ENCODE measurements at places on chromosomes 1 and 21. TPM values are rescaled to one million over a fixed set of nuclear protein-coding genes. Genes with fewer than 3 reads are reported as not detected.
A peak's percentile ranks its signal among the peaks of the same experiment; 100 is the strongest.

DNA sequence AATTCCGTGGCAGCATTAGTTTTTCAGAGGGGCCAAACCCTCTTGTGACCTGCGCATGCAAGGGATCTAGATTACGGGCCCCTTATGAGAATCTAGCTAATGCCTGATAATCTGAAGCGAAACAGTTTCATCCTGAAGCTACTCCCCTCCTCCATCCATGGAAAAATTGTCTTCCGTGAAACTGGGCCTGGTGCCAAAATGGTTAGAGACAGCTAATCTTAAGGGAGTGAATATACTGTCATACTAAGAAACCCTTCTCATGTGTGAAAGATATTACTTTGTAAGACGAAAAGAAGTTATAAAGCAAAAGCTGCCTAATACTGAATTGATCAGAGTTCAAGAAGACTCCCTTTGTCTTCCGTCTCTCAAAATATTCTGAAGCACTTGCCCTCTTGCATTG lies 166.3 kb downstream of the DUSP10 start:
- no peaks in the 10 kb centered on the region for H3K36me3 ChIP-seq
- DNase-seq = no peak
- H3K4me1 ChIP-seq = no peaks in the 10 kb centered on the region
- no peaks in the 10 kb centered on the region for H3K27me3 ChIP-seq
- H3K27ac ChIP-seq = no peak overlapping the region

DNA sequence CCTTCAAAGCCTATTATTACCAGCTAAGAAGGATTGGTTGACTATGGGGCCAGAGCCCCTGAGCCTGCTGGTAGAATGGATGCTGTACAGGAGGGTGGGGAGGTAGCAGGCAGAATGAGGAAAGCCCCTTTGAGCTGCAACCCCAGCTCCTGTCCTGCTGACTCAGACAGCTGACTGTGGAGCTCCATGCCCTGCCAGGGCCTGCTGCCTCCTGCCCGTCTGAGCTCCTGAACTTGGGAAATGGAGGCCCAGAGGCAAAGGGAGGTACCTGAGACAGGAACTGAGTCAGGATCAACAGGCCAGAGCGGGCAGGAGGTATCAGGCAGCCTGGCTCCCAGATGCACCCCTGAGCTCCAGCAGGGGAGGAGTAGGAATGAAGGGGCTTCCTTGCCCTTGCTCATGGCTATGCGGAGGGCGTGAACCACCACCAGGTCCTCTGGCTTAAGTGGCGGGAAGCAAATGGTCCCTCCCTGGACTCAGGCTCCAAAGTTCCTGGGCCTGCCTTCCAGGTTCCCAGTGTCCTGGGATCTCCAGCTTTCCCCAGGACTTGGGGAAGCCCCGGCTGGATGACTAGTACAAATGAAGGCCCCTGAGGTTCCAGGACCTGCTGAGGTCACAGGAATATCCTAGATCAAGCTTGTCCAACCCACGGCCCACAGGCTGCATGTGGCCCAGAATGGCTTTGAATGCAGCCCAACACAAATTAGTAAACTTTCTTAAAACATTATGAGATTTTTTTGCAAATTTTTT lies 3.9 kb upstream of the SFN start:
- no peak overlapping the region for H3K27ac ChIP-seq
- peaks cover 9% of the 10 kb centered on the region for H3K4me1 ChIP-seq
- no peaks in the 10 kb centered on the region for H3K27me3 ChIP-seq

DNA sequence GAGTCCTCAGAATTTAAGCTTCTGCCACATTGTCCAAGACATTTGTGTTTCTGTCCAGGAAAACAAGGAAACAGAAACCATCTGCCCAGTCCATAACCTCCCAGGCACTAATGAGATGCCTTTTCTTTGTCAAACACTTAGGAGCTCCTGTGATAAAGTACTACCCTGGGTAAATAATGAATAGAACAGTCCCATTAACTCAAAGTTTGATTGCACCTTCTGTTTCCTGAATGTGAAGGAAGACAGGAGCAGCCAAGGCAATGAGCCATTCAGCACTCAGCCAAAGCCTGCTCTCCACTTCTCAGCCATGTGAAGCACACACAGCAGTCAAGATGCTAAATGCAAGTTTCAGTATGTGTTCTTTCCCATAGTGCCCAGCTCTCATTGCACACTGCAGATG lies 199.8 kb downstream of the SEC16B start:
- H3K27ac ChIP-seq = no peak overlapping the region
- DNase-seq = no peak
- no peaks in the 10 kb centered on the region for H3K4me1 ChIP-seq
- no peaks in the 10 kb centered on the region for H3K36me3 ChIP-seq
- peaks cover 2% of the 10 kb centered on the region for H3K27me3 ChIP-seq

- no peak overlapping the region for H3K27ac ChIP-seq
- DNase-seq = no peak
- no peaks in the 10 kb centered on the region for H3K4me1 ChIP-seq
- peaks cover 61% of the 10 kb centered on the region for H3K27me3 ChIP-seq
Measured at GRCh38 chr1:70528590-70529333, 117.7 kb downstream of the CTH start.

- peak; percentile 73 for DNase-seq
- no peak overlapping the region for H3K4me3 ChIP-seq
- no peaks in the 10 kb centered on the region for H3K36me3 ChIP-seq
- no peak overlapping the region for H3K27ac ChIP-seq
- no peaks in the 10 kb centered on the region for H3K4me1 ChIP-seq
Measured at GRCh38 chr1:5646486-5647149, 345.6 kb downstream of the NPHP4 start.

DNA sequence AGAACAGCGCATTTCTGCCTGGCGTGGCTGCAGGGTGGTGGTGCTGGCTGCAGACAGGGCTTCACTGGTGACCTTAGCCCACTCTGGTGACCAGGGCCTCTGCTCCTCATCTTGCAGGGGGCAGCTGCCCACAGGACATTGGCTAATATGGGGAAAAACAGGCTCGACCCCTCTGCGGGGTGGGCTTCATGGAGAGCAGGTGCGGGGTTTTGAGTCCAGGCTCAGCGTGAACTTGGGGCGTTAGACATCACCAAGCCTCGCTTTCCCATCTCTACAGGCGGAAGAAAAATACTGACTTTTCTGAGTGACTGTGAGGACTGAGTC lies 24.4 kb downstream of the LHX4 start:
- no peak for DNase-seq
- no peaks in the 10 kb centered on the region for H3K27me3 ChIP-seq
- no peaks in the 10 kb centered on the region for H3K36me3 ChIP-seq
- H3K4me1 ChIP-seq = peaks cover 4% of the 10 kb centered on the region
- no peak overlapping the region for H3K27ac ChIP-seq

DNA sequence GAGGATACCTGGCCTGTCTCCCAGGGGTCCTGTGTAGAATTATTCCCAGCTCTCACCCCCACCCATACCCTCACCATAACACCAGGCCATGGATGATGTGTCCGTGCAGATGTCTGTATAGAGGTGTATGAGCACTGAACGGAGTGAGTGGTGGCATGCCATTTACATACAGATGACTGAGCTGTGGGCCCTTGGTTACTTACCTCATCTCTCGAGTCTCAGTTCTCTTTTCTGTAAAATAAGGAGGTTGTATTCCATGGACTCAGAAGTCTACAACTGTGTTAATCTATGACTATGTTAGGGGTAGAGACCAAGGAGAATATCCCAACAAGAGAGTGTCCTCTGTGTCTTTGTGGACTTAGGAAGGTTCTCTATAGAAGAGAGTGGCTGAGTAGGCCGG lies 65.6 kb upstream of the CD1D start:
- no peaks in the 10 kb centered on the region for H3K36me3 ChIP-seq
- no peak for DNase-seq
- peaks cover 19% of the 10 kb centered on the region for H3K4me1 ChIP-seq
- no peak overlapping the region for H3K27ac ChIP-seq

- H3K27ac ChIP-seq = no peak overlapping the region
- H3K4me1 ChIP-seq = no peaks in the 10 kb centered on the region
- no peak overlapping the region for H3K4me3 ChIP-seq
- no peaks in the 10 kb centered on the region for H3K27me3 ChIP-seq
Measured at GRCh38 chr1:51281807-51282206, 45.7 kb downstream of the RNF11 start.

GRCh38 chr1:158179301-158180041 lies 1.2 kb upstream of the CD1D start:
- peaks cover 79% of the 10 kb centered on the region for H3K27me3 ChIP-seq
- H3K36me3 ChIP-seq = no peaks in the 10 kb centered on the region
- no peak overlapping the region for H3K4me3 ChIP-seq
- peaks cover 15% of the 10 kb centered on the region for H3K4me1 ChIP-seq
- no peak for DNase-seq
- H3K27ac ChIP-seq = no peak overlapping the region

- no peaks in the 10 kb centered on the region for H3K27me3 ChIP-seq
- H3K36me3 ChIP-seq = peaks cover 36% of the 10 kb centered on the region
- no peak overlapping the region for H3K4me3 ChIP-seq
- H3K4me1 ChIP-seq = peaks cover 19% of the 10 kb centered on the region
- H3K27ac ChIP-seq = peak overlapping the region; percentile 52
Measured at GRCh38 chr1:46643368-46643775, 24.8 kb downstream of the ATPAF1 start.

GRCh38 chr1:18989896-18990295 lies 33.4 kb upstream of the IFFO2 start:
- H3K27ac ChIP-seq = no peak overlapping the region
- no peaks in the 10 kb centered on the region for H3K36me3 ChIP-seq
- DNase-seq = no peak
- H3K27me3 ChIP-seq = peaks cover 7% of the 10 kb centered on the region

- no peak overlapping the region for H3K27ac ChIP-seq
- no peaks in the 10 kb centered on the region for H3K27me3 ChIP-seq
Measured at GRCh38 chr1:232600424-232601258, 29.3 kb downstream of the SIPA1L2 start.

- H3K27me3 ChIP-seq = no peaks in the 10 kb centered on the region
- no peak overlapping the region for H3K4me3 ChIP-seq
- peaks cover 18% of the 10 kb centered on the region for H3K4me1 ChIP-seq
- H3K36me3 ChIP-seq = no peaks in the 10 kb centered on the region
- no peak for DNase-seq
Measured at GRCh38 chr1:55466373-55466772, 251.2 kb upstream of the USP24 start.

GRCh38 chr1:165815725-165816124 lies 11.7 kb upstream of the UCK2 start:
- H3K4me3 ChIP-seq = no peak overlapping the region
- peaks cover 2% of the 10 kb centered on the region for H3K4me1 ChIP-seq
- no peak for DNase-seq
- H3K27ac ChIP-seq = no peak overlapping the region
- no peaks in the 10 kb centered on the region for H3K27me3 ChIP-seq

DNA sequence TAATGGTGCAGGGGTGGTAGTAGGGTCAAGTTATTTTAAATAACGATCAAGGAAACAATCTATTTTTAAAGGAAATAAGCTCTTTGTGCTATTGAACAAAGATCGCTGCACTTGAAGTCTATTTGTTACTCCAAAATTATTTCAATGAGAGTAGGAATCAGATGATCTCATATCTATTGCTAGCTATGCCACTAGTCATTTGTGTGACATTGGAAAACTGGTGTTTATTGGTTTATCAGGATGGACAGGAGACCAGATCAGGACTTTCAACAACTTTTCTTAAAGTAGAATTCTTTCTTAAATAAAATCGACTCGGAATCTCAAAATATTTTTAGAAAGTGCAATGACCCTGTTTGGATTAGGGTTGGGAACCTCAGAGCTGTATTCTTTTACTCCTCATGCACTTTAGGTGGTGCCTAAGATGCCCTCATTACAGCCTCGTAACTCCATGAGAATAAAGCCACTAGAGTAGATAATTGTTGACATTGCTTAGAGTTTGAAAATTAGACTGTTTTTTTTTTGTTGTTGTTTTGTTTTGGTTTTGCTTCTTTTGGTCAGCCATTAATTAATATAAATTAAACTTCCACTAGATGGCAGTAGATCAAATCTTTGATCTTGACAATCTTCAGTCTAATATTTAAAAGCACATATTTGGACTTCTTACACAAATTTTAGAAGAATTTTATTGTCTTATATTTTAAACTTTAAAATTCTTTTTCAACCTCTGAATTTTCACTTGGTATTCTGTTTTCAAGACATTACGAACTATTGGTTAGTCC lies 352.4 kb downstream of the USP25 start:
- no peak overlapping the region for H3K27ac ChIP-seq
- H3K27me3 ChIP-seq = no peaks in the 10 kb centered on the region
- no peak overlapping the region for H3K4me3 ChIP-seq
- no peak for DNase-seq
- H3K36me3 ChIP-seq = peaks cover 2% of the 10 kb centered on the region
- H3K4me1 ChIP-seq = peaks cover 42% of the 10 kb centered on the region

- H3K4me1 ChIP-seq = peaks cover 18% of the 10 kb centered on the region
- H3K4me3 ChIP-seq = no peak overlapping the region
- H3K36me3 ChIP-seq = no peaks in the 10 kb centered on the region
Measured at GRCh38 chr1:33231166-33231565, 25.1 kb upstream of the ZNF362 start.

DNA sequence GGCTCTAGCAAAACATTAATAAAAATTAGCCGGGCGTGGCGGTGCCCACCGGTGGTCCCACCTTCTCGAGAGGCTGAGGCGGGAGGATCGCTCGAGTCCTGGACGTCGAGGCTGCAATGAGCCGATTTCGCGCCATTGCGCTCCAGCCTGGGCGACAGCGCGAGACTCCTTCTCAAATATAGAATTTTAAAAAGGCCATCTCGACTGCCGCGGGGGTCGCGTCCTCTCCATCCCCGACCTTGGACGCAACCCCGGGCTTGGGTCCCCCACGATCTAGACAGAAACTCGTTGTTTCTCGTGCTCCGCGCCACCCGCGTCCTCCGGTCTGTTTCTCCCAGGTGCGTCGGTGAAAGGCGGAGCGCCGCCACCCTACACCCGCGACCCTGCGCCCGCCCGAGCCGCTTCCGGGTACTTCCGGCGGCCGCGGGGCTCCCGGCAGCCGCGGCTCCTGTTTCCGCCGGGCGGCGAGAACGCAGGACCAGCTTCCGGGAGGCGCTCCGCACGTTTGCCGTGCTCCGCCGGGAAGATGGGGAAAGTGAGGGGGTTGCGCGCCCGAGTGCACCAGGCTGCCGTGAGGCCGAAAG lies at the start of gene SLX9:
Gene SLX9 (plus strand): TSS at position 498 of the 584 bp plus-strand sequence. CDS start 29 bp downstream, at position 527.
- H3K27me3 ChIP-seq = no peaks in the 10 kb centered on the region
- peak within 1 kb of the TSS; percentile 60 for H3K27ac ChIP-seq
- H3K4me3 ChIP-seq = peak within 1 kb of the TSS; percentile 85
- H3K4me1 ChIP-seq = peaks cover 22% of the 10 kb centered on the region

GRCh38 chr1:242467556-242468145 lies 56.8 kb downstream of the PLD5 start:
- no peaks in the 10 kb centered on the region for H3K27me3 ChIP-seq
- H3K36me3 ChIP-seq = no peaks in the 10 kb centered on the region
- DNase-seq = no peak

GRCh38 chr1:168437821-168438220 lies 106.0 kb downstream of the XCL2 start:
- H3K36me3 ChIP-seq = no peaks in the 10 kb centered on the region
- H3K27me3 ChIP-seq = peaks cover 16% of the 10 kb centered on the region
- H3K4me3 ChIP-seq = no peak overlapping the region
- H3K4me1 ChIP-seq = peaks cover 11% of the 10 kb centered on the region

Gene CLIC6
- total RNA-seq = 0.40 TPM

Gene RPTN
- not detected for total RNA-seq

Gene LRRC8D
- total RNA-seq = 21.2 TPM

Gene NLRP3
- 0.16 TPM for total RNA-seq

Gene ZNF678
- 6.9 TPM for total RNA-seq

Gene COL6A1
- 1,582 TPM for total RNA-seq

Gene OR2M3
- total RNA-seq = not detected

Measured in osteocyte (in vitro differentiated cells).